Right ventricle myocardium inferior (tissue), 1 donor: ENCODE measurements at places on chromosomes 12 and 14. TPM values are rescaled to one million over a fixed set of nuclear protein-coding genes. Genes with fewer than 3 reads are reported as not detected.
A peak's percentile ranks its signal among the peaks of the same experiment; 100 is the strongest.

- no peak for DNase-seq
These were observed 450.7 kb downstream of the AACS start for GRCh38 chr12:125515887-125516286.

DNA sequence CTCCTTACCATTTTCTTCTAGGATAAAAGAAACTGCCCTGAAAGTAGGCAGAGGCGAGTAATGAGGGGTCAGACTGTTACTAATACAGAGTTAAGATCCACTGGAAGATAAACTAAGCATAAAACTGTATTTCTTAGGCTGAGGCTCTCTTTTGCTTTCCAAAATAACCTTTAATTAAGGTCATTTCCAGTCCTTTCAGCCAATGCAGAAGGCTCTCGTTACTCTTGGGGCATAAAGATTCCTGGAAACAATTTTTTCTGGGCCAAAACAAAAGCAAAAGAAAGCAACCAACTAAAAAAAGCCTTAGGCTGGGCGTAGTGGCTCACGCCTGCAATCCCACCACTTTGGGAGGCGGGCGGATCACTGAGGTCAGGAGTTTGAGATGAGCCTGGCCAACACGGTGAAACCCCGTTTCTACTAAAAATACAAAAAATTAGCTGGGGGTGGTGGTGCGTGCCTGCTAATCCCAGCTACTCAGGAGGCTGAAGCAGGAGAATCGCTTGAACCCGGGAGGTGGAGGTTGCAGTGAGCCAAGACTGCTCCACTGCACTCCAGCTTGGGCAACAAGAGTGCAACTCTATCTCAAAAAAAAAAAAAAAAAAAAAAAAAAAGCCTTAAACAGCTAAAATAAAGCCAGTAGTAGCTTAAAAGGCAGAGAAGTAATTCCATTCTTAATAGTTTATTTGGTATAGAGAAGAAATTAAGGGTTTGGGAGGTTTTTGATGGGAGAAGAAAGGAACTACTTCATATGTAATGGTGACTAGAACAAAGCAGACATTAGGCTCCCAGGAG lies 68.9 kb upstream of the STAC3 start:
- no peak for DNase-seq

DNA sequence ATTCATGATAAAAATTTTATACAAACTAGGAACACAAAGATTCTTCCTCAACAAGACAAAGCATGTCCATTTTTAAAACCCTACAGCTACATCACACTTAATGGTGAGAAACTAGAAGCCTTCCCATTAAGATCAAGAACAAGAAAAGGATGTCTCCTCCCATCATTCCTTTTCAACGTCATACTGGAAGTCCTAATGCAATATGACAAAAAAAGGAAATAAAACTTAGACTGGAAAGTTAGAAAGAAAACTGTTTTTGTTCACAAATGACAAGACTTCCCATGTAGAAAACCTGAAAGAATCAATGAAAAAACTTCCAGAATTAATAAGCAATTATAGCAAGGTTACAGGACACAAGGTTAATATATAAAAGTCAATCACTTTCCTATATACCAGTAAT lies 82.5 kb downstream of the NUMB start:
- no peak for DNase-seq

DNA sequence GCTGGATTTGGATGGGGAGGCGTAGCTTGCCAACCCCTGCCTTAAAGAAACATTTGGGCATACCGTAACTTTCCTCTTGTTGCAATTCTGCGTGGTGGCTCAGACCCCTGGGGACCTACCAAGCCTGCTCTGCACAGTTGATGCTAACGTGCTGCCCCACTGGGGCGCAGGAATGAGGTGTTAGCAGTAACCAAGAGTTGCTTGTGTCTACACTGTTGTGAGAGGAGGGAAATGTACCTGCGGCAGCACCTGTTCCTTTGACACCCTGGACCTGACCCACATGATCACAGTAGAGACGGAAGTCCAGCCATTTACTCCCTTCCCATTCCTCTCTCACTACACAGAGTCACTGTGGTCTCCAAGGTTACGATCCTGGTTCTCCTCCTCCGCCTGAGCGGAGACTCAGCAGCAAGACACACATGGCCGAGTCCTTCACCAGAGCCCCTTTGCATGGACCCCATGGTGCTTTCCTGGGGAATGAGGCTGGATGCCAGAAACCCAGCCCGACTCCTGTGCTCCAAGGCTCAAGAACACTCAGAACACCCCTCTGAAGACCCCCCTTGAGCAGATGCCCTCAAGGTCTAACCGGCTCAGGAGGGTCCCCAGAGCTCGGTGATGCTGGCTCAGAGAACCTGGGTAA lies 84.8 kb downstream of the FBXL14 start:
- no peak for DNase-seq

GRCh38 chr12:98856897-98857540 lies 211.9 kb downstream of the APAF1 start:
- DNase-seq, result no peak

DNA sequence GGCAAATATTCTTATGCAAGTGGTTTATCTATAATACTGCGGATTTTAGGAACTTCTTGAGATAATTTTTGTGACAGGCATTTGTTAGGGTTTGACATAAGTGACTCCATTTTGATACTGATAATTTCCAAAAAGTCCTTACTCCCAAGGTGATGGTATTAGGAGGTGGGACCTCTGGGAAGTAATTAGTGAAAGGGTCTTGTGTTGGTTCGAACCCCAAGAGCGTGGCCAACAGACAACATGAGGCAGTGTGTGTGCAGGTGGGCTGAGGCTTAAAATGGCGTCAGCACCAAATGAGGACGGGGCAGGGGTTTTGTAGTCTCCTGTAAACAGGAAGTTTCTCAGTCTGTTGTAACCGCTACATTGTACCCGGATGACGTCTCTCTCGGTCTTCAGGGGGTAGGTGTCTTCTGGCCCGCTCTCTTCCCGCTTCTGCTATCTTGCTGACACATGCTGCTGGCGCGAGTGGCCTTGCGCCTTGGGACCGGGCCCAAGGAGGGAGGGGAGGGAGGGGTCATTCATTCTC lies 1.7 kb upstream of the C12orf43 start:
- peak; percentile 71 for DNase-seq

DNA sequence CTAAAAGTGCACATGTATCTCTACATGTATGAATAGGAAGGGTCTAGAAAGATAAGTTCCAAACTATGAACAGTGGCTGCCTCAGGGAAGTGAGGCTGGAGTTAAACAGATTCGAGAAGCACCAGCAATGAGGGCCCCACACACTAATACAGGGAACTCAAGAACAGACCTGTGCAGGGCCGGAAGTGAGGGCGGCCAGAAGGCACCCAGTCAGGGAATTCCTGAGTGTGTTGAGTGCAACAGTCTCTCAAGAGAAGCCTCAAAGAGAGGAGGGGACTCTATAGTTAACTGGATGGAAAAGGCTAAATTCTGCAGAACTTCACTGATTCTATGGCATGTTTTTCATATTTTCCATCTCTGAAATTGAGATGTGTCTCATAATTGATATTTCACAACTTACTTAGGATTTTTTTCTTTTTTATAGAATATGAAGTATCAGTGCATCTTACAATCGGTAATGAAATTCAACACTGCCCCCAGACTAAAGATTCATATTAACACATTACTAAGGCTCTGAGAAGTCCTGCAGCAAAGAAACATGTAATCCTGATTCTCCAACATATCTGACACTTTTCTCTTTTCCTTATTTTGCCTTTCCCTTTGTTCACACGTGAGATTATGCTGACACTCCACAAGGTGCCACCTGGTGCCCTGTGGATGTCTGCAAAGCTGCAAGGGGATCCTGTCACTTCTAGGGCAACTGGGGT lies 61.3 kb downstream of the CHGA start:
- DNase-seq, result no peak

DNA sequence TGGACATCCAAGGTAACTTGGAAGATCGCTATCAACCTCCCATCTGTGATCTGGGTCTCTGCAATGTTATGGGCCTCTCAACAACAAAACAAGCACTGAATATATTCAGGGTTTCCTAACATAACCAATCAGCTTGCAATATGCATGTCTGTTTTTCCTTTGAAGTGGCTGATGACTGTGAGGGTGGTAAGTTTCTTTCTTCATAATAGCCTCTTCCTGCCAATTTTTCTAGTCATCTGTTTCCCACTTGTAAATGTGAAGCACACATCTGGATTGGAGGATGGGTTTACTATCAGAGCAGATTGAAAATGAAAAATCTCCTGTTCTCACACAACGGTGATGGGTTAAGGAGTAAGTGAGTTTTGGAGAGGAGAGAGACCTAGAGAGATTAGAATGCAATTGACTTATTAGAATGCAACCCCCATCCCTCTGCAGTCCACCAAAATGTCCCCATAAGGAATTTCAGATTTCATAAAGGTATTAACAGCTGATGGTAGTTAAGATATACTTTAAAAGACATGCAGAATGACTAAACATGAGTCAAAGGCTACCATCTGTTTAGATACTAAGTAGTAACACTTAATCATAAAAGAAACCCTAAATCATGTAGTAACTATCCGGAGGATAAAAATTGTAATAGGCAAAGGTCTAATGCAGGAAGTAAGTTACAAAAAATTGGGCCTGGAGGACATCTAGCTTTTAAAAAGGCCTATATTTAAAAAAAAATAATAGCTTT lies 58.4 kb upstream of the SAV1 start:
- no peak for DNase-seq

DNA sequence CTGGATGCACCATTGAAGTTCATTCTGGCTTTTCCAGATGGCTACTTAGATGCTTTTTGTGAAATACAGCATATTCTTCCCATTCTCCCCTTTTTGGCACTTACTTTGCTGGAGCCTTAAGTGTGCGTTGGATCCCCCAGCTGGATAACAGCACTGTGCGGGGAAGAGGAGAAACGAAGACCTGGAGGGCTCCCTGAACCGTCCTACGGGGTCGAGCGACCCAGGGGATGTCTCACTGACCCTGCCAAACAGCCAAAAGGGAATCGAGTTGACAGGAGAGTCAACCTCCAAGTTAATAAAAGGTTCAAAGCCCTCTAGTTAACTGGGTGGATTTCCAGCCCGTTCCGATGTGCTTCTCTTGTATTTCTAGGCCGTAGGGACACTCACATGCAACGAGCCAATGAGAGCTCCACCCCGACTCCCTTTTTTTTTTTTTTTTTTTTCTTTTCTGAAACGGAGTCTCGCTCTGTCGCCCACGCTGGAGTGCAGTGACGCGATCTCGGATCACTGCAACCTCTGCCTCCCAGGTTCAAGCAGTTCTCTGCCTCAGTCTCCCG lies 1.0 kb upstream of the CAMKK2 start:
- no peak for DNase-seq

DNA sequence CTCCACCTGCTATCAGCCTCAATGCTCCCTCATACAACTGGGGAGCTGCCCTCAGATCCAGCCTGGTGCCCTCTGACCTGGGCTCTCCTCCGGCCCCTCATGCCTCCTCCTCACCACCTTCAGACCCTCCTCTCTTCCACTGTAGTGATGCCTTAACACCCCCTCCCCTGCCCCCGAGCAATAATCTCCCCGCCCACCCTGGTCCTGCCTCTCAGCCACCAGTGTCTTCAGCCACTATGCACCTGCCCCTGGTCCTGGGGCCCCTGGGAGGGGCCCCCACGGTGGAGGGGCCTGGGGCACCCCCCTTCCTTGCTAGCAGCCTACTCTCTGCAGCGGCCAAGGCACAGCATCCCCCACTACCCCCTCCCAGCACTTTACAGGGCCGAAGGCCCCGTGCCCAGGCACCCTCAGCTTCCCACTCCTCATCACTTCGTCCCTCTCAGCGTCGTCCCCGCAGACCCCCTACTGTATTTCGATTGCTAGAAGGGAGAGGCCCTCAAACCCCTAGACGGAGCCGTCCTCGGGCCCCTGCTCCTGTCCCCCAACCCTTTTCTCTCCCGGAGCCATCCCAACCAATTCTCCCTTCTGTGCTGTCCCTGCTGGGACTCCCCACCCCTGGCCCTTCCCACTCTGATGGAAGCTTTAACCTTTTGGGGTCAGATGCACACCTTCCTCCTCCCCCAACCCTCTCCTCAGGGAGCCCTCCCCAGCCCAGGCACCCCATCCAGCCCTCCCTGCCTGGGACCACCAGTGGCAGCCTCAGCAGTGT lies 3.2 kb downstream of the MBD6 start:
- no peak for DNase-seq

DNA sequence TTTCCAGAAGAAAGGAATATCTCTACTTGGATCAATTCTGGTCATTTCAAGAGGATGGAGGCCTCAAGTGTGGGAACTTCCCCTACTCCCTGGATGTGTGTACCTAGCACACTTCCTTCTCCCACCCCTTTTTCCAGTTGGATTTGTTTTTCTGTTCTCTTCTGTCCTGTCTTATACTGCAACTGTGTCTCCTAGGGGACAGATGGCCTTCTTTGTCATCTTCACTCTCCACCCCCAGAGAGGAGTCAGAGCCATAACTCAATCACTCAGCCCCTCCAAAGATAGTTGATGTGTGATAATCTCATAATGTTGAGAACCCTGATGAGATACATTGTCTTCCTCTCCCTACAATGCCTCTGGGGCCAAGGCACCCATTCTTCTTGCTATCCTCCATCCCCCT lies 2.1 kb upstream of the DTX3 start:
- DNase-seq, result no peak

- no peak for DNase-seq
These were observed 6.2 kb downstream of the DENND5B start for GRCh38 chr12:31584782-31585181.

- DNase-seq, result no peak
These were observed 61.2 kb upstream of the TMTC2 start for GRCh38 chr12:82625523-82625922.

GRCh38 chr12:74906224-74906623 lies 303.4 kb downstream of the KCNC2 start:
- DNase-seq, result no peak

DNA sequence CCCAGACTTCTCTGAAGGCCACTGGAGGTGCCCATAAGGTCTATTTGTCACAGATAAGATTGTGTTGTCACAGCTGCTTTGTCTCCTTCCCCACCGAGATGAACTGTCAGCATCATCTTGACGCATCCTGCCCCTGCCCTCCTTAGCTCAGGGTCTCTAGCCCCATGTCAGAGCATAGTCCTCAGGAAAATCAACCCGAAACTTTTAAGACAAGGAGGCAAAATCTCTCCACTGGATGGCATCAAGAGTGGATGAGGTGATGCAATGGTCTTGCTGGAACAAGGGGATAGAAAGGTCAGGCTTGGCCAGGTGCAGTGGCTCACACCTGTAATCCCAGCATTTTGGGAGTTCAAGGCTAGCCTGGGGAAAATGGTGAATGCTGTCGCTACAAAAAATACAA lies 8.2 kb downstream of the KRT79 start:
- DNase-seq, result no peak

DNA sequence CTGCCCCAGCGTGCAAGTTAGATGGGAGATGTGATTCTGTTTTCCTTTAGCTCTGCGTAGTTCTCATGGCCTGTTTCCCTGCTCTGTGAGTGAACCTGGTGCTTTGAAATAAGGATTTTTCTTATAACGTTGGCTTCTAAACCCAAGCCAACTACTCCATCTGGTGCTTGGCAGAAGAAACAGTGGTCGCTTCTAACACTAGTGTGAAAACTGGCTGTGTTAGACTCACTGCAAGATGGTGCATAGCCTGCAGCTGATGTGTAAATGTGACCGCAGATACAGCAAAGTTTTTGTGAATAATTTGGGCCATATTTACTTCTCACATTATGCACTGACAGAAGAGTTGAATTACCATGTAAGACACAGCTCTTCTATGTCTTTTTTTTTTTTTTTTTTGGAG lies 12.2 kb downstream of the GTF2H3 start:
- no peak for DNase-seq

- DNase-seq, result peak; percentile 70
These were observed 6.0 kb downstream of the CCDC85C start for GRCh38 chr14:99597911-99598600.

The SLCO1B1 gene
- not detected for total RNA-seq

The LRRC74A gene
- not detected for total RNA-seq

The BDKRB2 gene
- total RNA-seq, result 0.76 TPM

The VASH1 gene
- 14.4 TPM for total RNA-seq

The NDUFA12 gene
- 379 TPM for total RNA-seq

The VPS33A gene
- total RNA-seq, result 10.8 TPM

The OTUB2 gene
- 0.35 TPM for total RNA-seq
